ENCODE measurements at places on chromosomes 5 and 9.

GRCh38 chr9:135504262-135505243 lies 4.1 kb downstream of the MRPS2 start:
- DNase-seq: peak; percentile 48

DNA sequence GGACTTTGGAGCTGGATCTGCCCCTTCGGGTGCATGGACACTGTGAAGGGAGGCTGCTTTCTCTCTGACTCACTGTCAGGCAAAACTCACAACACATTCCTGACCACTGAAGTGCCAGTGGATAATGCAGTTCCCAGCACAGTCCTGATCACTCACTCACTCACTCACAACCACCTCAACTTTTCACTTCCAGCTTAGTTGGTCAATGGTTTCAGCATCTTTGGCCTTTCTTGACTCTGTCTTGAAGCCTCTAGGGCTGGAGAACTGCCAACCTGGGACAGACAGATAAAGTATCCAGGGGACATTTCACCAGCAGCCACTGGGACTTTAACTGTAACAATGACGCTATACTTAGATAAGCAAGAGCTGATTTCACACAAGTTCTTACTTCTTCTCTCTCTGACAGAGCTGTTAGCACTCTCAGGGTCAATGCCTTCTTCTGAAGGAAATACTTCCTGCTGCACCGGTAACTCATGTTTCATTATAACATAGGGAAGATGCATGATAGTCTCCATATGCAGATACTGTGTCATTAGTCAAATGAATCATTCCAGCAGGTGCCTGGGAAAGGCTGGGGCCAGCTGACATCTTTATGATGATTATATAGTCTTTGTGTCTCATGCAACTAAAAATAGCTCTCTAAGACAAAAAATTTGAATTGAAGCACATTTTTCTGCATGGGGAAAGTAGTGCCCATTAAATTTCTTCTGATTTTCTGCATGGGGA lies 499.0 kb downstream of the SEMA5A start:
- no peak for DNase-seq

- no peak for DNase-seq
Measured at GRCh38 chr5:74976651-74977050, 75.7 kb downstream of the GCNT4 start.

- no peak for DNase-seq
Measured at GRCh38 chr5:146873186-146873917, 5.2 kb downstream of the PPP2R2B start.

- DNase-seq: no peak
Measured at GRCh38 chr9:71072587-71072986, 48.8 kb downstream of the TRPM3 start.

- DNase-seq: no peak
Measured at GRCh38 chr9:5191985-5192384, 6.5 kb upstream of the INSL6 start.

DNA sequence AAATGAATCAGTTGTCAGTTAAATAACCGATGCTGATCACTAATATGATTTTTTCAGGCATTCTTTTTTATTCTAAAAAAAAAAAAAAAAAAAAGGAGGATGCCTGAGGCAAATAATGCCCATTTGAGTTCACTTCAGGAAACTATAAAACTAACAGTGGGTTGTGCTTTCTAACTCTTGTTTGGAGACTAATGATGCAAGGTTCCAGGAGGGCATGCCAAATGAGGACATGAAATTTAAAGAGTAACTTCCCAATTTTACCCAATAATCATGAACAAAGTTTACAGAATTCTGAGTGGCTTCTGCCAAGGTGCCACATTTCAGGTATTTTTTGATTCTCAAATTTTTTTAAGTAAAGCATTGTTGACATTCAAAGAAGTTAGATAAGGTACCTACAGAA lies 41.0 kb downstream of the CEP120 start:
- no peak for DNase-seq

DNA sequence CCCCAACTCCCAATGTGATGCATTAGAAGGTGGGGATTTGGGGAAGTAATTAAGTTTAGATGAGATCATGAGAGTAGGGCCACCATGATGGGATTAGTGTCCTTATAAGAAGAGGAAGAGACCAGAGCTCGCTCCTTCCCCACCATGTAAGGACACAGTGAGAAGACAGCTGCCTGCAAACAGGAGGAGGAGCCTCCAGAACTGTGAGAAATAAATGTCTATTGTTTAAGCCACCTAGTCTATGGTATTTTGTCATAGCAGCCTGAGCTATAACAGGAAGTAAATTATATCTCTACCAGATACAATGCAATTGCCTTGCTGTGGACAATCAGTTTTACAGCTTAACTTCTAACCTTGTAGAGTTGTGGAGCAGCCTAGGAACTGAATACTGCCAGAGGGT lies 58.0 kb downstream of the ANKRD33B start:
- no peak for DNase-seq

GRCh38 chr5:136197462-136198142 lies 4.6 kb upstream of the SMIM32 start:
- DNase-seq: no peak

- DNase-seq: no peak
Measured at GRCh38 chr9:27586304-27586703, 13.0 kb upstream of the C9orf72 start.

DNA sequence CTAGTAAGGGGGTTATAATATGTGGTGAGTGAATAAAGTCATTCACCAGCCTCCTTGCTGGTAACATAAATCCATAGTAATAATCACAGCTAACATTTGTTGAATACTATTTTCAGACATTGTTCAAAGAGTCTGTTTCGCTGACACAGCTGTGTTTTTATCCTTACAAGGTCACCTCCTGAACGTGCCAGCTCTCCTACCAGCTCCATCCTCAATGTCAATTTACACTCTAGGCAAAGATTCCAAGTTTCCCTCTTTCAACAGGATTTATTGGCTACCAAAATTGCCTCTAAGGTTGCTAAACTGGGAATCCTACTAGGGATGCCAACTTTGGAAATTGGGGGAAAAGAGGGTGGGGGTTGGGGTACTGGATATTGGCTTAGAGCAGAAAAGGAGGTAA lies 30.7 kb upstream of the SMC5 start:
- DNase-seq: no peak

DNA sequence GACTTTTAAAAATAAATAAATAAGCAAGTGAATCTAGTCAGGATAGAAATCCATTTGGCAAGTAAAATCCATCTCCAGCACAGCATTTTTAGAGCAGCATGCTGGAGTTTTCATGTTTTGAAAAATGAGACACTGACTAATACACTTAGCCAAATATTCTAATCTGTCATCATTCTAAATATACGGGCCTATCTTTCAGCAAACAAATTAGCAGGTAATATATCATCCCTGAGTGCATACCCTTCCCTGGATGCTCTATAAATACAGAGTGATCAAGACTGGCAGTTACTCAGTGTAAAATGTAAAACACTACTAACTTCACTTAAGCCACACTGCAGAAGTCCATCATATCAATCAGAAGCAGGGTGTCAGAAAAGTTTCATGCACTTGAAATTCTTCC lies 58.4 kb downstream of the MLLT3 start:
- DNase-seq: no peak

GRCh38 chr9:127313042-127313560 lies 48.5 kb downstream of the GARNL3 start:
- no peak for DNase-seq

DNA sequence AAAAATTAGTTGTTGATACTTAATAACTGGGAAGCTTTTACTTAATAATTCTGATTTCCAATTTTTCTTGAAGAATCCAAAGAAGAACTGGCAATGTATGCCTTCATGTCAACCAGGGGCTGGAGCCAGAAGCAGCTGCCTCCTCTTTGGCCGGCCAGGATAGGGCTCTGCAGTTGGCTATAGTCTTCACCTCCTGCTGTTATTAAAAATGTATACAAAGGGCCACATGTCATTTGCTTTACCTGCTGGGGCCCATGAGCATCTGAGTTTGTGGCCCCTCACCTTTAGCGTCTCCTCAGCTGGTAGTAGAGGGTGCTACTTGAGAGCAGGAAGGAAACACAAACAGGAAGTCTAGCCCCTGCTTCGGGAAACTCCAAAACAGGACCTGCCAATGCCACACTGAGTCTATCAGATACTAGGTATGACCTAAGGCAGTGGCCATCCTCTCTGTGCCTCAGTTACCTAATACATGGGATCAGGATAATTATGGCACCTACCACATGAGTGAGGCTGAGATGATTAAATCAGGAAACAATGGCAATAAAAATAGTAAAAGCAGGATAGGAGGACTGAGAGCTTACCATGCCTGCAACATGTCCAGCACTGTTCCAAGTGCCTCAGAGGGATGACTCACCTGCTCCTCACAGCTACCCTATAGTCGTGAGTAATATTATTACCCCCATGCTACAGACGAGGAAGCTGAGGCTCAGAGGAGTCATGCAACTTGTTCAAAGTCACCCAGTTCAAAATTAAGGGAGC lies 21.3 kb downstream of the CCDC69 start:
- DNase-seq: no peak
